Endothelial cell of umbilical vein (primary cell): ENCODE measurements at places on chromosomes 6 and 20.

- DNase-seq: no peak
Measured at GRCh38 chr20:35886537-35886936, 67.8 kb downstream of the SCAND1 start.

- no peak for DNase-seq
Measured at GRCh38 chr6:155267411-155267810, 3.6 kb downstream of the CLDN20 start.

DNA sequence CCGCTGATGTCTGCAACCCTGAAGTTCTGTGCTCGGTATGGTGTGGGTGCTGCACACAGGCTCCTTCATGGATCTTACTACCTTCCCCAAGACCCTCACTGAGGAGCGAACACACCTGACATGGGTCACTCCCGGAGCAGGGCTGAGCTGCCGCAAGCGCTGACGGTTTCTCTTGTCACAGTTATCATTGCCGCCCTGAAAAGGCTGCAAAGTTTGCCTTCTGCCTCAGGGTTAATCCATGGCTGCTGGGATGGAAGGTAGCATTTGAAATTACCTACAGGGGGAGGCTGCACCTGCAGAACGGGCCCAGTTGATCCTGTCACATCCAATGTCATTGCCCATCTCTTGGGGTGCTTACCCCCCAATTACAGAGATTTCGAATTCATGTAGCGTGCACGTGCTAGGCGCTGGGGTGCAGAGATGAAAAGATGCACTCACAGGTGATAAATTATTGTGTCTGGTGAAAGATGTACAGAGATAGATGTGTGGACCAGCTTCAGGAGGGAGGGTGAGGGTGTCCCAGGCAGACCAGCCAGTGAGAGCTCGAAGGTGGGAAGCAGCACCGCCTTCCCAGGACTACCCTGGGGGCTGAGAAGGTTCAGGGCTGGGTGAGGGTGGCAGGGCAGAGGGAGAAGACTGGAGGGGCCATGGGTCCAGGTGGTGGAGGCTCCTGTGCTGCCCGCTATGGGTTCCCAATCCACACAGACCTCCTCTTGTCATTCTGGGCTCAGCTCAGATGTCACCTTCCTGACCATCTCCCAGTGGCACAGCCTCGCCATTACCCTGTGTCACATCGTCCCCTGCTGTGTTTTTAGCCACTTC lies 120.1 kb downstream of the SYCP2 start:
- no peak for DNase-seq

GRCh38 chr20:32535953-32536823 lies 48.9 kb downstream of the NOL4L start:
- no peak for DNase-seq

DNA sequence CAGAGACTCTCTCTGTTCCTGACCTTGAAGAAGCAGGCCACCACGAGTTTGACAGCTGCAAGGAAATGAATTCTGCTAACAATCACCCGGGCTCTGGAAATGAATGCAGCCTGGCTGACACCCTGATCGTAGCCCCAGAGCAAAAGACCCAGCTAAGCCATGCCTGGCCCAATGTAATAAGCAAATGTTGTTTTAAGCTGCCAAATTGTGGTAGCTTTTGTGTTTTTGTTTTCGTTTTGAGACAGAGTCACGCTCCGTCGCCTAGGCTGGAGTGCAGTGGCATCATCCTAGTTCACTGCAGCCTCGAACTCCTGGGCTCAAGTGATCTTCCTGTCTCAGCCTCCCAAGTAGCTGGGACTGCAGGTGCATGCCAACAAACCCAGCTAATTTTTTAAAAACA lies 3.3 kb upstream of the OXT start:
- no peak for DNase-seq

DNA sequence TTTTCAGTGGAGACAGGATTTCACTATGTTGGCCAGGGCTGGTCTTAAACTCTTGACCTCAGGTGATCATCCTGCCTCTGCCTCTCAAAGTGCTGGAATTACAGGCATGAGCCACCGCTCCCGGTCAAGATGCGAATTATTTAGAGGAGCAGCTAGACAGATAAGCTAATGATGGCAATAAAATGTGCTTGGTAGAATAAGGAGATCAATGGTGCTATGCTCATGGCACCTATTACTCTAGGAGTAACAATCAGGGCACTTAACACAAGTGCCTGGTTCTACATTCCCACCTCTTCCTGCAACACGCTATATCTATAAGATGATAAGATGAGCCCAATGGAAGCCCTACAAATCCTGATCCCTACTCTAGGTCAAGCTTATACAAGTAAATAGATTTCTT lies 61.4 kb upstream of the LOC128125822 start:
- no peak for DNase-seq

- DNase-seq: no peak
Measured at GRCh38 chr6:72890671-72891070, 268.8 kb downstream of the KCNQ5 start.

DNA sequence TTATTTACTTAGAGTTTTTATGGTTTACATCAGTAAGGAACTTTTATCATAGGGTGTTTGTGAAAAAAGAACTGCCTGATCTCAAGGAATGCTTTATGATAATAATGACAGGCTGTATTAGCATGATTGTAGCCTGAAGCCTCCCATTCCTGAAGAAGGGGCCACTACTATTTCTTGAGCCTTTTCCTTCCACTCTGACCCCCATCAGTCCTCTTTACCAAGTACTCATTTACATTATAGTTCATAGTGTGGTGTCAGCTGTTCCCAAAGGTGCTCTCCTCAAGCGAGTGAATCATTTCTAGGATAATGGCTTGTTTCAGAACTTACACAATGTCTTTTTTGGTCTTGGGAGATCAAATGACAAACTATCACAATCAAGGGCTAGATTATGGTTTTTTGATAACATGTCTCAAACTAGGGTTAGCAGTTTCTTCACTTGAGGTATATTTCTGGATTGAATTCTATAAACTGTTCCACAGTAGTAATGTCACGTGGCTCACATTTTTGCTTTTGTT lies 283.6 kb downstream of the CDKAL1 start:
- DNase-seq: no peak

DNA sequence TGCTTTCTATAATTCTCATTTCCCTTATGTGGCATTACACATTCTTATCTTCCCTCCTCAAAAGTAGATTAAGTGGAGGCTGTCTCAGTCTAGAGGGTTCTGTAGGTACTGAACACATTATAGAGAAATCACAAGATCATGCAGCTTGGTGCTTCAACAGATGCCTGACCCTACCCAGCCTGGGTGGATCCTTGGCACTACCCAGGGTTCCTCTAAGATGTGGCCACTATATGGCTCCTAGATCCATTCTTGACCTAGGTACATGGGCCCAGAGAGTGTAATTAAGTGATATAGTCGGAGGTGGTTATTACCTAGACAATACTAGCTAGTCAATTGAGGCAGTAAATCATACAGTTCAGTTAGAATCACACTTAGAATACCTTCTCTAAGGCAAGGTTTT lies 213.9 kb downstream of the AKAP7 start:
- DNase-seq: no peak

DNA sequence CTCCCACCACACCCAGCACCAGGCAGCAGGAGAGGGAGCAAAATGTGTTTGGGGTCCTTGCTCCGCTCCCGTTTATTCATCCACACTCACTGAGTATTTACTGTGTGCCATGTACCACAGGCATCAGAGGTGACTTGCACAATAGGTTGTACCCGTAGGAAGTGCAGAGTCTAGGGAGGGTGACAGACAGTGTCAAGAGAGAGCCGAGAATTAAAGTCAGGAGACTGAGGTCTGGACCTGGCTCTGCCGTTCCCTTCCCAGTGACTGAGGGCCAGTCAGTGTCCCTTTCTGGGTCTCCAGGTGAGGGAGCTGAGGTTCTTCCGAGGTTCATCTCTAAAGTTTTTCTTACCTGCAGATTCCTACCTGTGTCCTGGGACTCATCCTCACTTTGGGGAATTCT lies 22.3 kb downstream of the TTBK1 start:
- DNase-seq: no peak

- DNase-seq: no peak
Measured at GRCh38 chr6:136030131-136030530, 178.6 kb downstream of the PDE7B start.

DNA sequence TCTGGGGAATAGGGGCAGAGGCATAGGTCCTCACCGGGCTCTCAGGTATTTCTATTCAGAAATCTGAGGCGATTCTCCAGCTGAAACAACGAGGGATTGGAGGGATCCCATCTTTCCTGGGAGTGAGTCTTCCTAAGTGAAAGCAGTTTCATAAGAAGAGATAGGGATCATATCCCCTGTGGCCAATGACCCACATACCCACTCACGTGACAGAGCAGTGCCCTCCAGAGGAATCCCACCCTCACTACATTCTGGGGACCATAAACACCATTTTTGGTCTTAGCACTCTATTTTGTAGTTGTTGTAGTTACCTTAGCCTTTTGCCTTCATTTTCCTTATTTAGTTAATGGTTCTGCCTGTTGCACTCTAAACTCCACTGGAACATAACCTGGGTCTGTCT lies 121.1 kb downstream of the GPR63 start:
- DNase-seq: no peak

DNA sequence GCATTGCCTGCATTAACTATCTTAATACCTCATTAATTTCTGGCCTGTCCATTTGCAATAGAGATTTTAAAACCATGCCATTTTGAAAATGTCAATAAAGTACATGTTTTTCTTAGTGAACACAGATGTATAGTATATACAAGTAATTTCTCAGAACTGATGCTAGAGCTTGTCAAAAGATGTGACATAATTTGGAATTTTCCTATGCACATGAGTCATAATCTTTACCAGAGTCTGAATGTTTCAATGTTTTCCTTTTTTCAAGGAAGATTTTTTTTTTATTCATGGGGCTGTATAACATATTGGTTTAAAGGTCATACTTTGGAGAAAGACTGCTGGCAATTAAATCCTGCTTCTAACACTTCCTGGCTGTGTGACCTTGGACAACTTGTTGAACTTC lies 1347.5 kb upstream of the ADGRB3 start:
- no peak for DNase-seq

- no peak for DNase-seq
Measured at GRCh38 chr6:128573036-128573435, 52.6 kb upstream of the PTPRK start.

DNA sequence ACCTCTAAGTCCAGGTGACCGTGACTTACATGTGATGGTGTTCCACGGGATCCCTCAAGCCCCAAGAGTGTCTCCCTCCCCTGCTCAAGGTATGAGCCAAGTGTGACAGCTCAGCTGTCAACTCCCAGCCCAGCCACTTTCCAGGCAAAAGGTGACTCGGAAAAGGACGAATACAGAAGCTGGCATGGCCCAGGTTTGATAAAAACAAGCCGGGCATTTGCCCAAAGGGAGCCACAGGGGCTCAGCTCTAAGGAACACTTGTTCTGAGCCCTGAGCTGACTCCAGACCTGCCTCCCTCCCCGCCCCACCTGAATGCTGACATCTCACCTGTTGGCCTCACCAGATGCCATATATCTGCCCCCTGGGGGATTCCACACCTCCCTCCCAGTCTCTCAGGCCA lies 43.0 kb upstream of the BPIFA2 start:
- DNase-seq: no peak

- DNase-seq: peak; percentile 50
Measured at GRCh38 chr20:50528804-50529351, 18.7 kb downstream of the PTPN1 start.

GRCh38 chr20:9551808-9552550 lies 37.6 kb downstream of the LAMP5 start:
- no peak for DNase-seq

GRCh38 chr6:170450916-170451761 lies 102.0 kb downstream of the PSMB1 start:
- no peak for DNase-seq

- DNase-seq: no peak
Measured at GRCh38 chr6:6810727-6811126, 222.2 kb downstream of the LY86 start.

DNA sequence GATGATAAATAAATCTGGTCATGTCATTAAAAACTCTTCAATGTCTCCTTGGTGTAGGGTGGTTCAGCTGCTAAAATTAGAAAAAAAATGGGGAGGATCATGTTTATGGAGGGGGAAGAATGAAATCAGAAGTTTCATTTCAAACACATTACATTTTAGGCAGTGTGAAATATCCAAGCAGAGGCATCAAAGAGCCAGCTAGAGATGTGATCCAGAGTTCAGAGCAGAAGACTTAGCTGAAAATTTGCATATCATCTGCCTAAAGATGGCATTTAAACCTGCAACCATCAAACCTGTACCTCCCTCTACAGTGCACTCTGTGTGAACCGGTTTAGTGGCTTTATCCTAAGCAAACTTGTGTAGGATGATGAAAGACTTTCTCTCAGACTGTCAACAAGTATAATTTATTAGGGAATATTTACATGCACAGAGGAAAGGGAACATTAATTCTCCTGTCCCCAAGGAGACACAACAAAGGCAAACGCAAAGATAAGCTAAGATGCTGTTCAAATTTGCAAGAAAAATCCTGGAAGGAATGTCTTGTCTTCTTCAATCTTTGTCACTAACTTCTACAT lies 84.8 kb upstream of the PLEKHG1 start:
- no peak for DNase-seq

GRCh38 chr20:5714261-5715041 lies 35.8 kb upstream of the SHLD1 start:
- peak; percentile 77 for DNase-seq

- peak; percentile 8 for DNase-seq
Measured at GRCh38 chr6:6915813-6916547, 191.8 kb upstream of the RREB1 start.

DNA sequence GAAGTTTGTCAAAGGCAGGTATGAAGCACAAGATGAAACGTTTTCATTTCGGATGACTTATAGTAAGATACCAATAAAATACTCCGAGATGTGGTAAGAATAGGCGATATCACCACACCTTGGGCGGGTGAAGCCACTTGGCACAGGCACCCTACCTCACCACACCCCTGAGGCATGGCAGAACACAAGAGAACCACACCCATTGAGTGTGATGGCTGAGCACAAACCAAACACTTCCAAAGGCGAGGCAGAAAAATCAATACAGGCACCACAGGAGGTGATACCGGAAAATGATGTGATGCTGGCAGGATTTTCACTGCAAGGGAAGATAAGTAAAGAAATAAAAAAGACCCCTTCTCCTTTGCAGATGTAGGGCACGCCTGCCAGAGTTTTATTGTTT lies 332.9 kb upstream of the PRDM1 start:
- DNase-seq: no peak

GRCh38 chr6:75204959-75205775 lies 686 bp downstream of the COL12A1 start:
- peak; percentile 46 for DNase-seq

DNA sequence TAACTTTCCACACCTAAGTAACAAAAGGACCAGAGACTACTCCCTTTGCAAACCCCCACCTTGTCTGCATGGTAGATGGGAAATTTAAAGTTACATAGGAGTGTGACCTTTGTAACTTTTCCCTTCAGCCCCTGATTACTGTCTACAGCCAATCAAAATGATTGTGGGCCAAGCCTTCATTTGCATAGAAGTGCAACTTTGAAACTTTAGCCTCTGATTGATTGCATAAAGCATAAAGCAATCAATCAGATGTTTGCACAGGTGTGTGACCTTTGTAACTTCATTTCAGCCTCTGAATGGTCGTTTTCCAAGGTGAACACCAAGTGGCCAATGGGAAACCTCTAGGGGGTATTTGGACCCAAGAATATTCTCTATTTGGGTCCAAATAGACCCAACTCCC lies 46.1 kb downstream of the PRKN start:
- DNase-seq: no peak

GRCh38 chr6:36340618-36341454 lies 4.1 kb upstream of the BNIP5 start:
- peak; percentile 59 for DNase-seq

GRCh38 chr20:44495802-44496481 lies 20.3 kb downstream of the TTPAL start:
- DNase-seq: peak; percentile 48
